ENCODE measurements at places on chromosomes 1 and 21.

- DNase-seq, result no peak
These were observed 53.8 kb downstream of the B3GALNT2 start for GRCh38 chr1:235450433-235450832.

DNA sequence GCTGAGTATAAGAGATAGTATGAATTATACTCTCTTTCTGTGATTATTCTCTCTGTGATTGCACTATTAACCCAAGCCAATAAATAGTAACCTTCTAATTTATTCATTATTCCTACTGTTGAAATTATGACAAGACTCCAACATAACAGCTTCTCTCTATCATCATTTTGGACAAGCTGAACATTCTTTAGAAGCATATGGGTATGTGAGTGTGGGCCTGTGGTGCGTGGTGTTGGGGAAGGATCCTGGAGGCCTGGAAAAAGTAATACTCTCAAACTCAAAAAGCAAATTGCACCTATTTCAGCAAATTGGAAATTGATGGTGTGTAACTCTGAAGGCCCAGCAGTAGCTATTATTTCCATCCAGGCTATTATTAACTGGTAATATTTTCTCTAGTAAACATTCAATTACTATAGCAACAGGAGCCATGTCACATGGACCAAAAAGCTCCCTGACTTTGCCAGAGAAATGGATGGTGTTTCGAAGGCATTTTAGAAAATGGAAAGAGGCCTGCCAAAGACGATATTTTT, 502.8 kb downstream of the LTN1 start:
- no peak for DNase-seq

DNA sequence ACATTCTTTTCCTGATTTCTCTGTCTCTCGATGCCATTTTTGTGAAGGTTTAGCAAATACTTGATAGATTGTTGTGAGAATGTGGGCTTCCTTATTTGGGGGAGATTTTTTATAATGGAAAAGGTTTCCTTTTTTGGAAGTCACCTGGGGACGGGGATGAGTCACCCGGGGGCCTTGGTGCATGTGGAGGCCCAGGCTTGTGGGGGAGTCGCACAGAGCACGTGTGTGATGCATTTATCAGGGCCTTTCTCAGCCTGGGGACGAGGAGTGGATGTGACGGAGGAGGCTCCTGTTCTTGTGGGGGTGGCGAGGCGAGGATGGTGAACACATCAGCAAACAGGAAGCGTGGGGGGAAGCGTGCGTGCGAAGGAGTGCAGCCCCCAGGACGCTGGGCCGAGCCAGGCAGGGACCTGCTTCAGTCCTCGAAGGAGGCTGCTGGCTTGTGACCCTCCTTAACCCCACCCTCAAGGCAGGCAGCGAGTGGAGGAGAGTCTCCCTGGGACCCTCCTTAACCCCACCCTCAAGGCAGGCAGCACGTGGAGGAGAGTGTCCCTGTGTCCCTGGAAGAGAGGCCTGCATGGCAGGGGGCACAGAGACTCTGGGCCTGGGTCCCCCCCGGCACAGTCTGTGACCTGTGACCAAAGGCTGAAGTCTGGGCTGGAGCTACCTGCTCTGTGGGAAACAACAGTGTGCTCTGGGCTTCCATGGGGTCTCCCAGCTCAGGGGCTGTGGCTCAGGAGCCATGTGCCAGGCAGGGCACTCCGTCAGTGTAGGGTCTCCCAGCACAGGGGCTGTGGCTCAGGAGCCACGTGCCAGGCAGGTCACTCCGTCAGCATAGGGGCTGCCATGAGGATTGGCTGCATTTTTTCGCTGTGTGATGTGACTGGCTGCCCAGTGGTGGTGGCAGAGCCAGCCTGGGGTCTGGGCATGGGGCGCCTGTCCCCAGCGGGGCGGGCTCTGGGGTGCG, 57.2 kb downstream of the AGPAT3 start:
- DNase-seq, result no peak

- DNase-seq, result no peak
These were observed 216.2 kb downstream of the SEC16B start for GRCh38 chr1:177753655-177754054.

DNA sequence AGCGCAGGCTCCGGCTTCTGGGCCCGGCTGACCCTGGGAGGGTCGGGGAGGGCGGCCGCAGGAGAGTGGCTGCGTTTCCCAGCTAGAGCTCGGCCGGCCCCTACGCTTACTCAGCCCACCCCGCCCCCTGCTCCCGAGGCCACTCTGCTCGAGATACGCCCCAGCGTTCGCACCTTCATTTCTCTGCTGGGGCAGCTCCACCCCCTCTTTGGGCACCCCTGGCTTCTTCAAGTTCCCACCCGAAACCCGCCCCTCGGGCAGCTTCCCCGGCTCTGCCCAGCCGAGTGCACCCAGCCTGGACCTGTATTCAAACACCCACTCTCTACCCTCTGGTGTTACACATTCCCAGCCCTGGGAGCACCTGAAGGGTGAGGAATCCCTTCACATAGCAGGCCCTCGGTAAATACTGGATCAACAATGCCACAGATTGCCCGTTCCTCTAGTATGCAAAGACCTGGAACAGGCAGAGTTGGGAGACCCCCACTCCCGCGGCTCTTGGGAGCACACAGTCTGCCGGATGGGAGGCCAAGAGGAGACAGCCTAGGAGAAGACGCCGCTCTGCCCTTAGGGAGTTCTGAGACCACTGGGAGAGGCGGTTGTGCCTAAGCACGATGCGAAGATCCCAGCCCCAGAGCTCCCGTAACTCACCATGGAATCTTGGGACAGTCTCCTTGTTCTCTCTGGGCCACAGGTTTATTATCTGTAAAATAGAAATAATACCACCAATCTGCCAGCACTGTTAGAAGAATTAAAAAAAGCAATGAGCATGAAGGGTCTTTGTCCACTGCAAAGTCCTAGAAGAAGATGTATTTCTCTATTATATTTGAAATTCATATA, 566 bp upstream of the PAQR7 start:
- DNase-seq, result no peak

- no peak for DNase-seq
These were observed 34.5 kb upstream of the CD58 start for GRCh38 chr1:116605315-116605714.

DNA sequence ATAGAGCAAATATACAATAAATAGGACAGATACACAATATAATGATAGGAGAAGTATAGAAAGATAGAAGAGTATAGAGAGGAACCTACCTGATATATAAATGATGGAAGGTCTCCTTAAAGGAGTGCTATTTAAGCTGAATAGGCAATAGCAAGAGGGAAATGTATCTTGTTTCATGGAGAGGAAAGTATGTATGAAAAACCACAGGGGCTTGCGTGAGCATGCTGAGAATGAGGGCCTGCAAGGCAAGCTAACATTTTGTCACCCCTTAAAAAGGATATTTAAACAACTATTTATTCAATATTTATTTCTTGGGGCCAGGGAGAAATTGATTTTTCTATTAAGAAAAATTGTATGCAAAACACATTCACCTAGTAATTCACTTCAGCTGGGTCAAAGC, 150.9 kb upstream of the ZRANB2 start:
- no peak for DNase-seq

GRCh38 chr1:18190598-18190997, 83.0 kb downstream of the IGSF21 start:
- no peak for DNase-seq

GRCh38 chr1:59237900-59238299, 59.0 kb upstream of the FGGY start:
- DNase-seq, result no peak

- DNase-seq, result no peak
These were observed 80.3 kb downstream of the LRIG2 start for GRCh38 chr1:113153116-113153803.

GRCh38 chr1:229661022-229661877, 35.2 kb downstream of the URB2 start:
- peak; percentile 40 for DNase-seq

GRCh38 chr1:55065648-55066047, 26.3 kb downstream of the PCSK9 start:
- peak; percentile 51 for DNase-seq

DNA sequence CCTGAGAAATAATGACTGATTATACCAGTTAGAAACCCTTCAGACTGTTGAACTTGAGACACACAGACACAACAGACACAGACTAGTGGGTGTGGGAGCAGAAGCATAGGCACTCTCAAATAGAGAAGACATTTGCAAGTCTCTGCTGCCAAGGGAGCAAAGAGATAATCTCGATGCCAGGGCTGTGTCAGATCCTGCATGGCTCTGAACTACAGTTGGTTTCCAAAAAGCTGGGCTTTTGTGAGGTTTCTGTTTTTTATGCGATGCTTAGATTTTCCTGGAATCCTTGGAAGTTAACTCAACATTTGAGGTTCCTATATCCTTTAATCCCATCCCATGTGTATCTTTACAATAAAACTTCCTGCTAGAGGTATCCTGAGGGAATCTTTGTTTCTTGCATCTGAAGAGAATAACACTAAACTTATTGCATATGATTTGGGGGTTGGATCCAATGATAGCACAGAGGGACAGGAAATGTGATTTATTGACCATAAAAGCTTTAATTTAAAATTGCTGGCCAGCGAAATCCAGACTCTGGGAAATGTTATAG, 236.4 kb downstream of the SPATA17 start:
- no peak for DNase-seq

GRCh38 chr1:147502760-147503159, 38.5 kb upstream of the BCL9 start:
- DNase-seq, result no peak

- no peak for DNase-seq
These were observed 54.3 kb upstream of the ASB17 start for GRCh38 chr1:75986478-75986877.

GRCh38 chr1:76764638-76765454, 102.4 kb upstream of the ST6GALNAC5 start:
- DNase-seq, result peak; percentile 56

DNA sequence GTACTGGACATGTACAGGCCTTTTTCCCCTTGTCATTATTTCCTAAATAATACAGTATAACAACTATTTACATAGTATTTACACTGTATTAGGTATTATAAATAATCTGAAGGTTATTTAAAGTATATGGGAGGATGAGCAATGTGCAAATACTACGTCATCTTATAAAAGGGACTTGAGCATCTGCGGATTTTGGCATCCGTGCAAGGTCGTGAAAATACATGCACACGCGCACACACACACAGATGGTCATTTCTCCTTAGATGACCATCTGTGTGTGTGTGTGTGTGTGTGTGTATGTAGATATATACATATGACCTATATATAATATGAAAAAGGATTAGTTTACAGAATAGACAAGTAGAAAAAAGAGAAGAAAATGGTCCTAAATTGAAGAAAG, 15.4 kb downstream of the ALG14 start:
- no peak for DNase-seq

DNA sequence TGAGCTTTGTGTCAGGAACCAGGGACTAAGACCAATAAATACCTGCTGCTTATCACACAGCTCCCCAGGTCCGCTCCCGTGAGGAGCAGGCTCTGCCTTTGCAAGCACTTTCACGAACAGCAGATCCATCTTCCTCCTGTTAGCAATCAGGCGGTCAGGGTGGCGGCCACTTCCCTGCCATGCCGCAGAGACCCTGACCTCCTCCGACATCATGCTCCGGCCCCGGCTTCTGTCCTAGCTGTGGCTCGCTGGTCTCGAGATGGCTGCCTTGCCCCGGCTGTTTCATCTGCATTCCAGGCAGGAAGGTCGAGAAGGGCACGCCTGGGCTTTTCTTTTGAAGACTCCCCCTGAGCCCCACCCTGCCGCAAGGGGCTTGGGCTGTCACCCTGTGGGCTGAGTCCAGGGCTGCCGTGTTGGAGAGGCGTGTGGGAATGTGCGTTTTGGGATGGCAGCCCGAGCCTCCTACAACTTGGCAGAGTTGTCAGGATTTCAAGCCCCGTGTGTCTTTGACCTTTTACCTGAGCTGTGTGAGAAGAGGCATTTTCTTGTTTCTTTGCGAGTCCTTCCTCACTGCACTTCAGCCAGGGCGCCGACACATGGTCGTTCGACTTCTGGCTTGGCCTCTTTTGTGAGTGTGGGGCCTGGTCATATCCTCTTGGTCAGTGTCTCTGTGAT, 59.5 kb downstream of the AGPAT3 start:
- no peak for DNase-seq

DNA sequence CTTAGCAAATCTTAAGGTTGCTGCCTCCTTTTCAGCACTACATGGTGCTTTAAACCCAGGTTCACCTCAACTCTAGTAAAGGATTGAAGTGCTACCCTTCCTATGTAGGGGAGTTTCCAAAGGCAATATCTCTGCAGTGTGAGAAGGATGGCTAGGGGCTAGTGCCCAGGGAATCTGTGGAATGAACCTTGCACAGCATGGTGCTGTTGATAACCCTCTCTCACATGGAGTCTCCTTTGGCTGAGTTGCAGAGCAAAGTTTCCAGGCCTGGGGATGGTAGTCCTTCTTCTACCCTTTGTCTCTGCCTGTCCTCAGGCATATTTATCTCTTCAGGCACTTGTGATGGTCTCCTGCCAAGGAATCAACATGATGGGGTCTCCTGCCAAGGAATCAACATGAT, 59.4 kb downstream of the AXDND1 start:
- no peak for DNase-seq

- DNase-seq, result peak; percentile 17
These were observed 3.7 kb upstream of the CCN1 start for GRCh38 chr1:85576642-85577418.

DNA sequence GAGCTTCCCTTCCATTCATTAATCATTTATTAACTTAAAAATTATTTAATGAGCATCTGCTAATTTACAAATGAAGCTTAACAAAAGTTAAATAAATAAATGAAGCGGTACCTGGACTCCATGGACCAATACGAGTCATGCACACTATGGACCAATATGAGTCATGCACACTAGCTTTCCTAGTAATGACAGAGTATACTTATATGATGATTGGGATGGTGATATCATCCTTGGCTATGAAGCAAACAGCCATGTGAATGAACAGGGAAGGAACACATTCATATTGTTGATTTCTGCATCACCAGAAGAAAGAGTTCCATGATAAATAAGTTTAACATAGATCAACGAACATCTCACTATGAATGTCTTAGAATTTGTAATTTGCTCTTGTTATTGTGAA, 109.9 kb downstream of the SPAG17 start:
- no peak for DNase-seq

DNA sequence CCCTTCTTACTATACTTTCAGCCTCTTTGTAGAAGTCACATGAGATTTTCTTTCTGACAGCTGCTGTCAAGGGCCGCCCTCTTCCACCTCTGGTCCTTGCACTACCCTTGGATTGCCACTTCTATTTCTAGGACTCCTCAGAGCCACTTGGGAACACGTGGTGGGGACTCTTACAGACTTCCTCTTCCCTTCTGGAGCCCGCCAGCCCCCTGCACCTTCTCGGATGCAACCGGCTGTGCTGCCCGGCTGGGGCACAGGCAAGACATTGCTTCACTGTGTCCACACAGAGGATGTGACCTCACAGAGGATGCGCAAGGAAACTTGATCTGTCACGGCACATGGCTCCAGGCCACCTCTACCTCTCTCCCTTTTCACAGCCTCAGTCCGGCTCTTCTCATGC, 2.4 kb upstream of the IKBKE start:
- no peak for DNase-seq

- peak; percentile 25 for DNase-seq
These were observed at the start of gene AK5 for GRCh38 chr1:77281491-77282186. Gene AK5 (plus strand): TSS chr1:77282019. CDS start chr1:77282314, 295 bp downstream.

- no peak for DNase-seq
These were observed 11.5 kb upstream of the CCDC27 start for GRCh38 chr1:3740752-3741151.

- no peak for DNase-seq
These were observed 458.4 kb upstream of the LRRC7 start for GRCh38 chr1:69109277-69109676.

GRCh38 chr21:41170442-41170841, 2.5 kb downstream of the BACE2 start:
- no peak for DNase-seq
